ENCODE measurements at places on chromosomes 3 and 15. TPM values are rescaled to one million over a fixed set of nuclear protein-coding genes. Genes with fewer than 3 reads are reported as not detected.

The NPAP1 gene
- total RNA-seq = not detected

The TLR9 gene
- total RNA-seq = 0.83 TPM

The ANKUB1 gene
- total RNA-seq = not detected

The PAK6 gene
- total RNA-seq = 0.20 TPM

The HTR3E gene
- not detected for total RNA-seq

The IL1RAP gene
- 14.2 TPM for total RNA-seq

The CASR gene
- 0.15 TPM for total RNA-seq

The BFSP2 gene
- total RNA-seq = 0.55 TPM

The MYLK gene
- 0.68 TPM for total RNA-seq

The HESX1 gene
- total RNA-seq = 0.98 TPM

The CADPS gene
- total RNA-seq = not detected
